NCI-H187 (cell line): ENCODE measurements at places on chromosomes 5 and 9.

- no peak for DNase-seq
Observed at GRCh38 chr9:34047864-34048726, 592 bp downstream of the UBAP2 start.

GRCh38 chr9:95433096-95433819 lies 83.5 kb downstream of the PTCH1 start:
- DNase-seq: no peak

DNA sequence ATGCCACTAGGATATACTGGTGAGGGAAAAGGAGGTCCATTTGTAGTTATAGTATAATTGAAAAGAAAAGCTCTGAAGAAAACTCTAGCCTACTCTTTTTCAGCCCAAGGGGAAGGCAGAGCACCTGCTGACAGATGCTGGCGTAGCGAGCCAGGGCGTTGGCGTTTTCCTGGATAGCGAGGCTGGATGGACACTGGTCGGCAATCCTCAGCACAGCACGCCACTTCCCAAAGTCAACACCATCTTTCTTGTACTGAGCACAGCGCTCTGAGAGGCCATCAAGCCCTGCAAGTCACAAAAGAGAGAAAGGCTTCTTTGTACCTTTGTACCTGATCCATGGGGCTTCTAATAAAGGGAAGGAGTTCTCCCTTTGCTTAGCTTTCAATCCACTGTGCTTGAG lies 8.2 kb downstream of the ALDOB start:
- no peak for DNase-seq

DNA sequence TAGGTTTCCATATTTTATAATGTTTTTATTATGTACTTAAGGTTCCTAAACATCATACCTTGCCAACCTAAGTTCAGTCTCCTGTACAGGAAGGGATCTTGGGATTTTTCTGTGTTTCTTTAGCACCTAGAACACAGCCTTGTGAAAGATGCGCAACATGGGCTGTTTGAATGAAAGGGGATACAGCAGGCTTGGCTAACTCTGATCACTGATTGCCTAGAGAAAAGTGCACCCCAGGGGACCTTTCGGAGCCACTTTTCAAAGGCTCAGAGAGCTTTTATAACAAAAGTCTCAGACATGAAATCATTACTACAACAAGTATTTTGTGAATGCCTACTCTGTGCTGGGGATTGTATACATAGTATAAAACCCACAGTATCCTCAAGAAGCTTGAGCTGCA lies 261.6 kb downstream of the BNC2 start:
- no peak for DNase-seq
